ENCODE measurements at places on chromosomes 7 and 10. TPM values are rescaled to one million over a fixed set of nuclear protein-coding genes. Genes with fewer than 3 reads are reported as not detected.

Gene NRBF2
- 13.1 TPM for total RNA-seq

DNA sequence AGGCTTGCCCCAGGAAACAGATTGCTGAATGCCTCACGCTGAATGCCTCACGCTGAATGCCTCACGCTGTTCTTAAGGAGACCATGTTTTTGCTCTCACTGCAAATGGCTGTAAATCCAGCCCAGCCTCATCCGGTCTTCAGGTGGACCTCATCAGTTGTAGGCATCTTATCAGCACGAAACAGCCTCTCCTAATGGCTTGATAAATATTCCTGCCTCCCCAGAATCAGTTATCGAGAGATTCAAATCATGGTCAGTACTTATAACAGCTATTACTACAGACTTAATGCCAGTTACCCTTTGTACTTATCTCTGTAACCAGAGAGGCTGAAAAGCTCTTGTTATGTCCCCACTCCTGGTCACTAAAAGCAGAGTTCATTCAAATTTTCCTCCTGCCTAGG is 290.6 kb downstream of the FZD1 start:
- no peak for DNase-seq

Gene ANXA8L1
- not detected for total RNA-seq

Gene LRRC18
- not detected for total RNA-seq

- DNase-seq: no peak
Observed at GRCh38 chr10:75223507-75223906, 12.2 kb downstream of the COMTD1 start.

Gene AMPH
- not detected for total RNA-seq

Gene NUP205
- total RNA-seq: 31.2 TPM

Gene NME8
- total RNA-seq: not detected

Gene NCAPG2
- 5.6 TPM for total RNA-seq

Gene ACHE
- total RNA-seq: 1.7 TPM

- DNase-seq: peak; percentile 29
Observed at GRCh38 chr10:94439275-94439861, 37.0 kb downstream of the TBC1D12 start.

DNA sequence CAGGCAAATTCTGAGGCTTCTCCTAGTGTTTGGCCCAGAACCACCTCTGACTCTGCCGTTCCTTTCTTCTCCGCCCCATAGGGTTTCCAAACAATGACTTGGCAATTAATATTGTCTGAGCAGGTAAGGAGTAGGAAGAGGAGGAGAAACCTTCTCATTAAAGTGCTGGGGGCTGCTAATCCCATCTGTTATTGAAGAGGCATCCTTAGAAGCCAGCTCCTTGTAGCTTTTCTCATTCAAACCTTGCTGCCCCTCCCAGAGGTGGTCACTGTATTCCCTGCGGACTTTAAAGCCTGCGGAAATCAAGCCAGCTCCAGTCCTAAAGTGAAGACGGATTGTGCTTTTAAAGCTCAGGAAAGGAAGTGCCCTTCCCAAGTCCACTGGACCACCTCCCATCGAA is 1.4 kb upstream of the NKX1-2 start:
- DNase-seq: no peak

Gene VENTX
- total RNA-seq: not detected

GRCh38 chr7:69115788-69116187 is 482.5 kb upstream of the AUTS2 start:
- DNase-seq: no peak

DNA sequence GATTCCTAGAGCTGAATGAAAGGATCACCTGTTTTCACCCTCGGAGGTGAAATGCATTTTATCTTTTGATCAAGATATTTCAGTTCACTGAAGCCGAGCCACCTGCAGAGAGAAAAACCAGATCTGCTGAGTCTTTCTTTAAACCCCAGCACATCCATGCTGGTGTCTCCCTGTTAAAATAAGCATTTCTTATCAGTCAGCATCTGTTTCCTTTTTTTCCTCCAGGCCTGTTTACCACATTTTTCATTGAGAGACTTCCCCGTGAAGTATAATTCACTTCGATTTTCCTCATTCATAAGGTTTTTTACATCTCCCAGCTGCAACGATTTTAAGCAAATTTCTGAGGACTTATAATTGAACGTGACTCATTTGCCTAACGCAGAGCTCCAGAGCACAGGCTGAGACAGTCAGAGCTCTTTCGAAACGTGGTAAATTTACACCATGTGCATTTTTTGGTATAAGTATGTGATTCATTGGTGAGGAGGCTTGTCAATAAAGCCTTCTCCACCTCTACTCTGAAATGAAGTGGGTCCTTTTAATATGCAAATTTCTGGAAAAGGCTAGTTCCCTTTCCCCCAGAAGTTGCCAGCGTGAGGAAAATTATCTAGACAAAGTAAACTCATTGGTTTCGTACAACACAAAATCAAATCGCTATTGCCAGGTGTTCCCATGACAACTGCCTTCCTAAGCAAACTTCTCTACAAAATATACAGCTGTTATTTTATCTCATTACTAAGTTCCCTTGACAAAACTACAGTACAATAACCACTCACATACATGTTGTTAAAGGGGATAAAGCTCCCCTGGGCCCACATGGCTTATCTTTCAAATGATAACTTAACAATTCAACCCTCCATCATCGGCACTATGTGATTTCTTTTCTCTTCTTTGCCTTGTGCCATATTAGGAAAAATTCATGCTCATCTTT is 374.8 kb upstream of the AKR1E2 start:
- DNase-seq: peak; percentile 92

- DNase-seq: no peak
Observed at GRCh38 chr7:156768698-156769472, 124.1 kb downstream of the LMBR1 start.

GRCh38 chr10:125124907-125125306 is 35.5 kb downstream of the CTBP2 start:
- DNase-seq: no peak
